ENCODE measurements at places on chromosomes 16 and 17. TPM values are rescaled to one million over a fixed set of nuclear protein-coding genes. Genes with fewer than 3 reads are reported as not detected.

GRCh38 chr17:38711792-38712571 is 6.9 kb downstream of the MLLT6 start:
- no peak for DNase-seq

GRCh38 chr17:34542700-34543336 is 36.6 kb upstream of the TMEM132E start:
- DNase-seq, result no peak

GRCh38 chr16:50957056-50957455 is 194.0 kb downstream of the SALL1 start:
- DNase-seq, result no peak

- no peak for DNase-seq
Measured at GRCh38 chr16:50265260-50265659, 1.1 kb upstream of the ADCY7 start.

DNA sequence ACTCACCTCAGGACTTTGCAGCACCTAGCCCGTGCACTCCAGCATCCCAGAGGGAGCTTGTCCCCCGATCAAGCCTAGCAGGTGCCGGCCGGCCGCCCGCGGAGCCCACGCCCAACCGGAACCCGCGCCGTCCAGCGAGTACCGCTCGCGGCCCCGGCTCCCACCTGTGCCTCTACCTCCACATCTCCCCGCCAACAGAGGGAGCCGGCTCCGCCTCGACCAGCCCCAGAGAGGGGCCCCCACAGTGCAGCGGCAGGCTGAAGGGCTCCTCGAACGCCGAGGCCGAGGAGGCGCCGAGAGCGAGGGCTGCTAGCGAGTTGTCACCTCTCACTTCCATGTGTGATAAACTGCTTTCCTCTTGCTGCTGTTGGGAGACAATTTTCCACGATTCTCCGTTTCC is 41.1 kb upstream of the DHRS7B start:
- DNase-seq, result no peak

The ACE gene
- total RNA-seq, result 16.3 TPM

The LLGL2 gene
- total RNA-seq, result 6.4 TPM
